ENCODE measurements at places on chromosomes 12 and 14.

- no peak for DNase-seq
Observed at GRCh38 chr12:71474791-71475190, 35.2 kb downstream of the LGR5 start.

DNA sequence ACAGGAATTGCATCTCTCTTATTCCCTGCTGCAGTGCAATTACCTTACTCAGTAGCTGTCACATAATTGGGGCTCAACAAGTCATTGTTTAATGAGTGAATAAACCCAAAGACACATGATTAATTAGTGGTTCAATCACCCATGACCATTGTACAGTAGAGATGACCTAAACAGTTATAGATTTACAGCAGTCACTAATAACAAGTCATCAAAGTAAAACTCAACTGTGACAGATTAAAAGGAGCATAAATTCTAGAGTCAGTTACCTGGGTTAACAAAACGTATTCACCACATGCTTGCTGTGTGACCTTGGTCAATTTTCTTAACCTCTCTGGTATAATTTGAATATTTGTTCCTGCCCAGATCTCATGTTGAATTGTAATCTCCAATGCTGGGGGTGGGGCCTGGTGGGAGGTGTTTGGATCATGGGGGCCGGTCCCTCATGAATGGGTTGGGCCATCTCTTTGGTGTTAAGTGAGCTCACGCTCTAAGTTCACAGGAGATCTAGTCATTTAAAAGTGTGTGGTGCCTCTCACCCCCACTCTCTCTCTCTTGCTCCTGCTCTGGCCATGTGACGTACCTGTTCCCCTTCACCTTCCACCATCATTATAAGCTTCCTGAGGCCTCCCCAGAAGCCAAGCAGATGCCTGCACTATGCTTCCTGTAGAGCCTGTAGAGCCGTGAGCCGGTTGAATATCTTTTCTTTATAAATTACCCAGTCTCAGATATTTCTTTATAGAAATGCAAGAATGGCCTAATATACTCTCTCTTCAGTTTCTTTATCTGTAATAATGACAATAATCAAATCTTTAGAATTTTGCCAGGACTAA lies 141.9 kb upstream of the PLEKHG7 start:
- DNase-seq: no peak

- no peak for DNase-seq
Observed at GRCh38 chr14:74606727-74607126, 5.3 kb downstream of the LTBP2 start.

GRCh38 chr12:6476489-6476888 lies 6.0 kb upstream of the VAMP1 start:
- peak; percentile 87 for DNase-seq

DNA sequence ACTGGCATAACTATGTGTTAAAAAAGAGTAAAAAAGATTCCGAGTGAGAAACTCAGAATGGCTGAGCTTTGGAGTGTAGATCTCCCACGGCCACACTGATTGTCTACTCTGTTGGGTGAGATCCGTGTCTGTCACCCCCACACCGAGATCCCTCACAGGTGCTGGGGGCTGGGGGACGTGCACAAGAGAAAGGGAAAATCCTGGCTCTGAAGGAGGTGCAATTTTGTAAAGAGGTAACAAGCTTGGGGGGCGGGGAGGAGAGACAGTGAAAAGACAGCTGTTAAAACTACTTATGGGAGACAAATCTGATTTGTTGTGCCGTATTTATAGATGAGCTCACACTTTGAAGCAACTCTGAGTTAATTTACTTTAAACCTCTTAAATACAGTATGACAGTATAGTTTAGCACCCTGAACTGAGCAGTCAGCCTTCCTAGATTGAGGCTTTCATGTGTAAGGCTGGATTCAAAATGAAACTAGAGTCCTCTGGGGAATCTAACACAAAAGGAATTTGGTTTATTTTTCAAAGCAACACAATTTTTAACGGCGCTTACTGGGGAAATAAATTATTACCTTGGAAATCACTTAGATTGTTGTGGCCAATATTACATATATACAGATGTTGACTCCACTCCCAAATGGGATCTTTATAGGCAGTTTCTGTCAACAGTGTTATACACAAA lies 167.4 kb upstream of the RGS6 start:
- no peak for DNase-seq

- no peak for DNase-seq
Observed at GRCh38 chr12:41014643-41015020, 173.5 kb upstream of the PDZRN4 start.

DNA sequence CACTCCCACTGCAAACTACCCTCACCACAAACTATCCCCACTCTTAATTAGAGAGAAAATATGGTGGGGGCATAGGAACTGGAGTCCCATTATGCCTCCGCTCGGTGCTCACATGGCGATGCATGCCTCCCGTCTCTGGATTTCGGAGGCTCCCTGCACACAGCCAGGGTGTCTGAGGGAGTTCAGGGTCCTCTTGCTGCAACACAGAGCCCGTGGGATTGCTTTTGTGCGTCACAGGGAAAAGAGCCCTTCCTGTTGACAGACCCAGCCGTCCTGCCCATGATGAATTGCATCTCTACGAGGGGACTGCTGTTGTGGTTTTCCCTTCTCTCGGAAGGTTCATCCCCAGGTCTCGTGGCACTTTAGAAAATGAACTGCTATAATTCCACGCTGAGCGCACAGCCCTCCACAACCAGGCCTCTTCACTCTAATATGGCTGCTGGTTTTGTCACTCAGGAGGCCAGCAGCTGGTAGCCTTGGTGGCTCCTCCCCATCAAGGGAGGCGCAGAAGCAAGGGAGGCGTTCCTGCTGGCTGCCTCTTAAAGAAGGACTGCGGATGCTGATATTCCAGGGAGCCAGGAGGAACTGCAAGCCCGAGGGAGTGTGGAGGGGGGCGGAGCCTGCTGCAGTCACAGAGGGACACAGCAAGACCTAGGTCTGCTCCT lies 158.0 kb downstream of the KCNA5 start:
- DNase-seq: no peak

DNA sequence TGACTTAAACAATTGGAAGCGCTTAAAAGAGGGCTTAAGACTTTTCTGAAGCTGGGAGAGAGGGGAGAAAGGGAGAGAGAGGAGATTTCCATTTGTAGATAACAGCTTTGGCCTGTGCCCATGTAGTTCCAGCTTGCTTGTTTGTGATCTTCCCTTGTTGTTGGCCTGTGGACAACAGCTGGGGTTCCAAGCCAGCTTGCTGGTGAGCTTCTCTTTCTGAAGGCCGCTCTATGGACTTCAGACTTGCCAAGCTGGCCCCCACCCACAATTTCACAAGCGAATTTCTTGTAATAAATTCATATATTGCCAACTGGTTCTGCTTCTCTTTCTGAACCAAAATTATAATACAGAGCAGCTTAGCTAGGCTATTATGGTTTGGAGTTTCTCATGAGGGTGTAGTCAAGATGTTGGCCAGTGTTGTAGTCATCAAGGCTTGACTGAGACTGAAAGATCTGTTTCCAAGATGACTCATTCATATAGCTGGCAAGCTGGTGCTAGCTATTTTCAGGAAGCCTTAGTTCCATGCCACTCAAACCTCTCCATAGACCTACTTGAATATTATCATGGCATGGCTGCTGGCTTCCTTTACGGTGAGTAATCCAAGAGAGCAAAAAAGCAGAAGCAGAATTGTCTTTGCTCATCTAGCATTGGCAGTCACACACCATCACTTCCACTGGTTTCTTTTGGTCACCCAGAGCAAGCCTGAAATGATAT lies 89.4 kb downstream of the ATP23 start:
- no peak for DNase-seq

DNA sequence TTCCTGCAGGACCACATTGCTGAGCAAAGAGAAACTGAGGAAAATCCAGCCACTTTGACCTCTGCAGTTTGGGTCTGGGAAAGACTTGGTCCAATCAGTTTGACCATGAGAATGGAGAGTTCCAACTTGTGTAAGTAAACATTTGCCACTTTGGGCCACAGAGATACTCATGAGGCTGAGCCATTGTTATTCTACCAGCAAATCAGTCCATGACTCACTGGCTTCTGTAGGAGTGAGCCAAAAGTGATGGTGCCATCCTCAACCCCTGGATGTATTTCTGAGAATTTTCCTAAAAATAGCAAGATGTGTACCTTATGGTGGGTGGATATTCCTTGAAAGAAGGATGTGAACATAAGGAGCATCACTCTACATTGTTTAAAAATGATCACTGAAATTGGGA lies 192.9 kb upstream of the OR4E1 start:
- DNase-seq: no peak

DNA sequence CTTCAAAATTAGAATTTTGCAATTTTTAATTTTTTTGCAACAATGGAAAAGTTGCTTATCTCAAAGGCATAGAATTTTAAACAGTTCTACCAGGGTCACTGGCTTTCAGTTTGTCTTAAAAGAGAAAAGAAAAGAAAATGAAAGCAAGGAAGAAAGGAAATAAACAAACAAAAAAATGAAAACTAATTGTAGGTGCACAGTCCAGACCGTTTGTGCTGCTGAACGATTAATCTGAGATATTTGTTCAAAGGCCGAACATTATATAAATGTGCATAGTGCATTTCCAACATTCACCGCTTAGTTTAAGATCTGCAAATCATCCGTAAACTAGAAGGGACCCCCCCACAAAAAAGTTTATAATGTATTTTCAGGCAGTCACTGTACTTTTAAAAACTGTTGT lies 5.5 kb upstream of the OTX2 start:
- DNase-seq: no peak

DNA sequence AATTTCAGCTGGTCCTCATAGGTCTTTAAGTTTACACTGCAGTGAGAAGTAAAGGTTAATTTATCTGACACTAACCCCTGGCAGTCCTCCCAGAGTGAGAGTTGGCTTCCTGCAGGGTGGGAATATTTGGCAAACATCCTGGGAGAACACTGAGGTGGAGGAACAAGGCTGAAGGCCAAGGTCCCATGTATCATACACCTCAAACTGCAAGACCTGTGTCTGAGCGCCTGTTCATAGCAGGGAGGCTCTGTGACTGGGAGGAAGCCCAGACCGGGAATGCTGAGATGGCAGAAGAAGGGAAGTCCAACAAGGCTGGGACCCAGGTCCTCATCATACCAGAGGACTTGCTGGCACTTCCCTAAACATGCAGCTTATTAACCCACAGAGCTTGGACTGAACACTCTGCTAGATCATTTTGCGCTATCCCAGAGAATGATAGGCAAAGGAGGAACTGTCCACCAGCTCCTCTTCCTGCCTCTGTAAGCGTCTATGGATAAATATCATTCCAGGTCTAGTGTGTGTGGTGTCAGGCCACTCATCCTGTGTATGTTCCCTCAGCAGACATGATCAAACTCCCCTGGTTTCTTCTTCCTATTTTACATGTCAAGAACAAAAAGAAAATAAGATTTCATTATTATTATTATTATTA lies 199.6 kb upstream of the CNOT2 start:
- no peak for DNase-seq

DNA sequence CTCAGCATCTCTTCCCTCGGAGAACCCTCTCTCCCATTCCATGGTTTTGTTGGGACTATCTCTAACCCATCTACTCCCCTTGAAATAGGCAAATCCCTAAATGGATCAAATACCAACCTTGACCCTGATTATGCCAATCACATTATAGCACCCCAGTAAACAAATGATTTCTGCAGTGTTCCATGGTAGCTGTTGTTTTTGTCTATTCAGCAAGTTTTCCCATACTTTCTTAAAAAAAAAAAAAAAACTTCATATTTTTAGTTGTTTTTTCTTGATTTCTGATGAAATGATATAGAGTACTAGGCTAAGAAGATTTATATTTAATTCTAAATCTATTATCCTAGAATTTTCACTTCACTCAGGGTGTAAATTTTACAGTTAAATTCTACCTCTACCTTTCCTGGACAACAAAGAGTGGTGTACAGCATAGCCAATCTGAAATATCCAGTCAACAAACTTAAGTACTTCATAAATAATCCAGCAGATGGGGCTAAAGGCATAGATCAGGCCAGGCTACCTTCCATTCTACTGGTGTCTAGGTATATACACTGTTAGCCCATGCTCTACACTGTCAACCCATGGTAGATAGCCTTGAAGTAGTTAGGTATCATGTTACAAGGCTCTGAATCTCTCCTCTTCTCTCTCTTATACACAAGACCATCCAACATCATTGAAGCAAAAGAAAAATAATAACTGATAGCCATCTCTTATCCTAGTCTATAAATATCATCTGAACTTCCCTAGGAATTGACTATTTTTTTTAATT lies 82.2 kb downstream of the PLEKHG7 start:
- DNase-seq: no peak

DNA sequence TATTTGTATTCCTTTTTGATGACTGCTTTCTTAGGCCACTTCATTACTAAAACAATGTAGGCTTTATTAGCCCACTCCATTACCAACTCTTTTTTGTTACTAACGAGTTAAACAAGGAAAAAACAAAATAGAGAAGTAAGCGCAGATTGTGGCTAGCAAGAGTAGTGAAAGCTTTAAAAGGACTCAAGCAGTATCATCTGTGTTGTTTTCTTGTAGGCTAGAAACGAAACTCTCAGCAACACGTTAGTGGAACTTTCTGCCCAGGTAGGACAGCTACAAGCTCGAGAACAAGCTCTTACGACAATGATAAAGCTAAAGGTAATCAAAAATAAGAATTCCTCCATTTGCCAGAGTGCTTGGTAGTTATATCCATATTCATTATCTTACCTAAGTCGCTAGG lies 11.1 kb downstream of the CCDC62 start:
- DNase-seq: no peak

DNA sequence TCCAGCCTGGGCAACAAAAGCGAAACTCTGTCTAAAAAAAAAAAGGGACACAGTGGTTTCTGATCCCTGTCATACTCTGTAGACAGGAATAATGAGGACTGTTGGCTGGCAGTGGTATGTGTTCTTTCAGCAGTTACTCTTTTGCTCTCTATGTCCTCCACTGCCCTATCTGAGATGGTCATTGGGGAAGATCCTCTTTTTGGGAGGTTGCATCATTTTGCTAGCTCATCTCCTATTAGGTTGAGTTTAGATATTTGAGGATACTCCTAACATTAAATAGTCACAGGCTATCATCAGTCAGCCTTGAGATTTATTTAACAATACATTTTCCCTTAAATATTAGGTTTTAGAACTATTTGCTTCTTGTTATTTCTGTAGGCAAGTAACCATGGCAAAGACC lies 5.9 kb upstream of the CCDC91 start:
- DNase-seq: no peak

DNA sequence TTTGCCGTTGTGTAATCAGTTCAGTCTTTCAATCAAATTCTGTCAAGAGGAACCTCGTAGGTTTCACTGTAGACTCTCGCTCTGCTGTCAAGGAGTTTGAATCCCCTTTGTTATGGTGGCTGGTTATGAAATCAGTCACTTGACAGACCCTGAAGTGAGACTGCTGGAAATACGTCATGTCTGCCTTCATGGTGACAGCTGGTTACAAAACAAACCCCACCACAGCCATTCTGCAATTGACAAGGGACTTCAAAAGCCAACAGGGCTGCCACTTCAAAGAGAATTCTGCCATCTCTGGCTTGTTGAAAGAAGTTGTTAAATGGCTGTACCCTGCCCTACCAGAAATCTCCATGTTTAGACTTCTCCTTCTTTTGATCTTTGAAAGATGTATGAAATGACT lies 286.9 kb downstream of the ERC1 start:
- DNase-seq: no peak

GRCh38 chr12:131209082-131210070 lies 255.7 kb downstream of the ADGRD1 start:
- DNase-seq: no peak

- DNase-seq: no peak
Observed at GRCh38 chr12:104569346-104570173, 112.8 kb downstream of the CHST11 start.
